Stimulated activated CD4-positive, alpha-beta T cell treated with anti-CD3 and anti-CD28 coated beads, Interleukin-15, amount 100 ng/mL, for 1 hour (primary cell): ENCODE measurements at places on chromosomes 6 and 20.

GRCh38 chr20:61736751-61737310, 328.9 kb downstream of the TAF4 start:
- DNase-seq = no peak

DNA sequence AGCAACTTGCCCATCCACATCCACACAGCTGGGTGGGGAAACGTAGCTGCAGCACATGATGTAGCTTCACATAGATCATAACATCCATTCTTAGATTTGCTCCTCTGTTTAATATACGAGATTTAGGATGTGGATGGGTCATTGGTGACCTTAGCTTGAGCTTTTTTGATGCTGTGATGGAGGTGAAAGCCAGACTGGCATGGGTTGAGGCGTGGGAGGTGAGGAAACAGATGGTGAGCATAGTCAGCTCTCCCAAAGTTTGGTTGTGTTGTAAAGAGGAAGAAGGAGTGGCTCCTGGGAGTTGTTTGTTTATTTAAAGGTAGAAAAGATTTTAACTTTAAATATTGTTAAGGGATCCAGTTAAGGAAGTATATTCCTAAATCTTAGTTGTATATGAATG, 5.3 kb downstream of the ARFGEF2 start:
- DNase-seq = no peak

- no peak for DNase-seq
Observed at GRCh38 chr6:115582386-115582785, 478.3 kb downstream of the FRK start.

DNA sequence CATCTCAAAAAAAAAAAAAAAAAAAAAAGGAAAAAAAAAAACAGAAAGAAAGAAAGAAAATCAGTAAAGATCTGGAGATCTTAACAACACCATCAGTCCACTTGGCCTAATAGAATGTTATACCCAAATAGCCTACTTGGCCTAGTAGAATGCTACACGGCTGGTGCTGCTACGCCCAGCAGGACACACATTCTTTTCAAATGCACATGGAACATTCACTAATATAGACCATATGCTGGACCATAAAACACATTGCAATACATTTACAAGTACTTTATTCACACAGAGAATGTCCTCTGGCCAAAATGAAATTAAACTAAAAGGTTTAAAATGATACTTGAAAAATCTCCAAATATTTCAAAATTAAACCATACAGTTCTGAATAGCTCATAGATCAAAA, 80.0 kb upstream of the TNFAIP3 start:
- no peak for DNase-seq

- no peak for DNase-seq
Observed at GRCh38 chr20:52200870-52201269, 9.3 kb upstream of the ZFP64 start.

DNA sequence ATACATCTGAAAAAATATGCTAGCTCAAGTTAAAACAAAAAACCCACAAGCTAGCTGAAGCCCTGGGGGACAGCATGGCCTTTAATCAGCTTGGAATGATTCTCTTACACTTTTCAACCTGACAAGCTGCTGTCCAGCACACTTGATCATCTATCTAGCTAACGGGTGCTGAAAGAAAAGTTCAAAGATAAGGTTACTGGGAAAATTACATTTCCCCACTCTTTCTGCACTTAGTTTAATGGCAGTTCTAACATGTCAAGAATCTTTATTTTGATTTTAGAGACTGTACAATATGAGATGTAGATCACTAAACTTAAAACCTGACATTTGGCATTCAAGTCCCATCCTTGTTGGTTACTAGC, 53.4 kb downstream of the STK4 start:
- DNase-seq = no peak

GRCh38 chr6:35302604-35303241, 5.1 kb downstream of the DEF6 start:
- peak; percentile 65 for DNase-seq

DNA sequence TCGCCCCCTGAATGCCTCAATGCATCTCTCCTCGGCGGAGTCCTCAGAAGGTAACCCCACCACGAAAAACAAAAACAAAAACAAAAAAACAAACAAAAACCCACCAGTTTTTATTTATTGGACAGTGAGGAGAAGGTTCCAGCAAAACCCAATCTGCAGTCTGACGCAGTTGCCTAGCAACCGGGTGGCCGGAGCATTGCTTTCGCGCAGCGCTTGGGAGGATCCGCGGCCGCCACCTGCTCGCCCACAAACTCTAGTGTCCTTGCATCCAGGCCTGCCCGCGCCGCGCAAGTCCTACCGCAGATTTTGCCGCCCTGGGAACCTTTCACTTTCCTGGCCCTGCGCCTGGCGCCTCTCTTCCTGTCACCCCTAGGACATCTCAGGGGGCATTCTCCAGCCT, 17.6 kb downstream of the TFAP2B start:
- DNase-seq = no peak

- DNase-seq = no peak
Observed at GRCh38 chr6:19417713-19418112, 419.5 kb upstream of the ID4 start.

DNA sequence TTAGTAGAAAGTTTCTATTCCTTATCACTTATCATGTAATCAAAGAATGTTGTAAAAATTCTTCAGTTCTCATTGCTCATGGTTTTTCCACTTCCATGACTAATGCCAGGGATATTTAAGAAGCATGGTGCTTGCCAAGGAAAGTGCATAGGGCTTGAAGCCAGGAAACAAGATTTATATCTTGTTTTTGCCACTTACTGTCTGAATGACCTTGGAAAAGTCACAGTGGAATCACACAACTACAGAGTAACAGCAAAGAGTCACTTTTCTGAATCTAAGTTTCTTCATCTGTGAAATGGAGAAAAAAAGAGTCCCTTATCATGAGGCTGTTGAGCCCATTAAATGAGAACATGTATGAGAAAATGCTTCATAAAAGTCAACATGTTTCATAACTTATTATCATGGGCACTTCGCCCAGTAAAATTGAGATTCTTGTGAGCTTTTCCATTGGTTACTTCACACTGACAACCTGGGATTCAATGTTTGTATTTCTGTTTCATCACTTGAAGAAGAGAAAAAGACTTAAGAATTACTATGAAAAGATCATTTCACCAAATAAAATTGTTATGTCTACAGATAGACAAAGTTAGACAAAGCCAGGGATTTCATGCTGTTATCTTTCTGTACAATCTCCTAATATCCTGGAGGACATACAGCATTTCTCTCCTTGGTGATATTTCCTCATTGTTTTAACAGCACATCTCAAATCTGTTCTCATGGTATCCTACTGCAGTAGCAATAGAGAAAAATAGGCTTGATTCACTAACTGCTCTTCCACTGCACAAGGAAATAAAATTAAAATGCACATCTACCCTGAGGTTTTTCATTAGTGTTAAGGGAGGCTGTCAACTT, 7.6 kb upstream of the BMP5 start:
- no peak for DNase-seq

DNA sequence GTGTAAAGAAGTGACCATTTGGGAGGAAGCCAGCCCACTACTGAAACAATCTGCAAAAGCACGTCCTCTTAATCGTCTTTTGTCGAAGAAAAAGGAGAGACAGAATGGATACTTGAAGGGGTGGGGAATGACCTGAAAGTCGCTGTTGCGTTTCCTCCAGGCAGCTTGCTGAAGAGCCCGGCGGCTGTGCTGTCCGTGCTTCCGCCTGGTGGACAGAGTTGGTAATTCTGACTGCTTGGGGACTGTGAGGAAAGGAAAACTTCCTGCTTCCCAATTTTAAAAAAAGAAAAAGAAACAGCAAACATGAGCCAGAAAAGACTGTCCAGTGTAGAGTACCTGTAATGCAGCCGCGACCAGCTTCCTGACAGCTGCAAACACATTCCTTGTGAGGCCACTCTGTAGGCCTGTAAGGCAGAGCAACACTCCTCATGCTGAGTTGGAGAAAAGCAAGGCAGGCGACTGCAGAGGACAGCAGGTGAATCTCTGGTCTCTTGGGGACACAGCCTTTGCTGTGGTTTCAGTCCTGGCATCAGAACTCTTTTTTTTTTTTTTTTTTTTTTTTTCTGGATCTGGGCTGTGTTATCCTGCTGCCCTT, 251.1 kb upstream of the TBX18 start:
- no peak for DNase-seq

GRCh38 chr6:71399279-71399678, 110.7 kb downstream of the OGFRL1 start:
- no peak for DNase-seq

DNA sequence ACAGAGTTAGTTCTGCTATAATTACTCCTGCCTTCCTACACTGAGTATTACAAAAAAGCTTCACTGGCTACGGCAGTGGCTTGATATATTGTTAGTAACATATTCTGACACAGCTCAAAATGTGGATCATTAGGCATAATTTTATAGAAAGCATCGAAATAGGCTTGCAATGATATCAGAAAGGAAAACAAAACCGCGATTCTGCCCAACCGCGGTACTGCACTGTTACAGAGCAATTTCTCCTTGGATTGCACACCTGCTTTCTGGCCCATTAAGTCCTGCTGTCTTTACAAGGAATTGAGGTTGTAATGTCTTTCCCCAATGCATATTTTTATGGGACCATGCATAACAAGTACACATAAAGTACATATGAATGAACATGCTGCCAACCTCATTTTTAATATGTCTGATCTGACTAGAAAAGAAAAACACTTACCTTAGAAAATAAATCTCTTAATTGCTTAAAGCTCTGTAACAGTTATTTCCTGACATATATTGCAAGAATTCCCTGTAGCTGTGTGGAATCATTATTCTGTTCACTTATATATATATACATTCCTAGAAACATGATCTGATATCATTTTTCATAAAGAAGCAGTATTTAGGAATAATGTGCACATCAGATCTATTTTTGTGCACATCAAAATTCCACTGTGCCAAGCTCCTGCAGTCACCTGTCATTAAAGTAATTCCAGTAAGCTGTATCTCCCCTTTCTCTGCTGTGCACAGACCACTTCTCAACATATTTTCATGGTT, 763.9 kb downstream of the HACE1 start:
- no peak for DNase-seq

DNA sequence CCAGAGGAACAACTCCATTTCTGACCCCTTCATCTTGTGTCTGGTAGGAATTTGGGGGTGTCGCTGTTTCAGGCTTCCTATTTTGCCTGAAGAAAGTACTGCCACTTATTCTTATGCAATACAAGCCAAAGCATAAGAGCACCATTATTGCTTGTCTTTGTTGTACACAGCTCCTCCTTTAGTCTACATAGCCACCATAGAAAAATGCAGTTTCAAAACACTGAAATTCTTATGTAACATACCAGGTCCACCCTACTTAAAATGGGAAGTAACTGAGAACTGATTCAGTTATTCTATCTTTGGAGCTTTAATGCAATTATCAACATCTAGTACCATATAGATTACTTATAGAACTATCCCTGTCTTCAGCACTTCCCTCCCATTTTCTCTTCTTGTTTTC, 255.5 kb downstream of the ARHGAP18 start:
- DNase-seq = no peak

DNA sequence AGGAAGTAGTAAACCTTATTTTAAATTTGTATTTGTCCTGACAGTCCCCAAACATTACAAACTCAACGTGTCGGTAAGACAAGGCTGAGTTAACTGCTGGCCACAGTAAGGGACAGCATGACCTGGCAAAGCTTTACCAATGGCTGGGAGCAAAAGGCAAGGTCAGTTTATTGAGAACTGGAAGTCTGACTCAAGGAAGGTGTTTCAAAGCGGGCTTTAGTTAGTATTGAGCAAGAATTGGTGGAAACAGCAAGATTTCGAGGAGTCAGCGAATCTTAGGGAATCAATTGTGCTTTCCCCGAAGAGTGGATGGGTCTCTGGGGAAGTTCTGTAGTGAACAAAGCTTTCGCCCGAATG, 885 bp upstream of the GZF1 start:
- DNase-seq = no peak

DNA sequence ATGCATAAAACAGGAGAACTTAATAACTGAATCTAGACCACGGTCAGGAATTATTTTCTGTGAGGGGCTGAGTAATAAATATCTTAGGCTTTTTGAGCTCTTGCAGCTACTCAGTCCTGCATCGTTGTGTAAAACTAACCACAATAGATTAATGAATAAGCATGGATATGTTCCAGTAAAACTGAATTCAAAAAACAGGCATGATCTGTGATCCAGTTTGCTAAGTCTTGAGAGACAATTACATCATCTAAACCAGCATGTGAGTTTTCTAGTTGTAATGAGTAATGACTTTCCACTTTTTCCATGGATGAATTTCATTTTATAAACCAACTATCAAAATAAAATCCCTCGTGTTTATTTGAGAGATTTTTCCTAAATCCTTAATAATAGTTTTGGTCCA, 336.8 kb downstream of the RFPL4B start:
- DNase-seq = no peak

DNA sequence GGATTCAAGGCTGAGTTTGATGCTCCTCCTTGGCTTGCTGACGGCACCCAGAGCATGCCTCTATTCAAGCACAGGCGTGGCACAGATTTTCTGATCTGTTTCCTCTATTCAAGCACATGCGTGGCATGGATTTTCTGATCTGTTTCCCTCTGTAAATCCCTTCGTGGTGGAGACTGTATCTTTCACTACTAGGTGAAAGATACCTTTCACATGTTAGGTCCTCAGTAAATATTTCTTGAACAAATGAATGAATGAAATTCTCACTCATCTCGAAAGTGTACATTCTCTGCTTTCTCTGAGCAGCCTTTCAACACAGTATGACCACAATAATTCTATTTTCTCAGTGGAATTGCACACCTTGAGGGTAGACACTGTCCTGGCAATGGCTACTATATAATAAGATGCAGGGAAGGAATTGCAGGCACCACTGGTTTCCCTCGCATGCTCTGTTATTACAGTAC, 72.6 kb upstream of the F13A1 start:
- no peak for DNase-seq

GRCh38 chr20:56974499-56975250, 291.8 kb downstream of the BMP7 start:
- DNase-seq = no peak

- no peak for DNase-seq
Observed at GRCh38 chr6:9025228-9025627, 589.9 kb upstream of the SLC35B3 start.

DNA sequence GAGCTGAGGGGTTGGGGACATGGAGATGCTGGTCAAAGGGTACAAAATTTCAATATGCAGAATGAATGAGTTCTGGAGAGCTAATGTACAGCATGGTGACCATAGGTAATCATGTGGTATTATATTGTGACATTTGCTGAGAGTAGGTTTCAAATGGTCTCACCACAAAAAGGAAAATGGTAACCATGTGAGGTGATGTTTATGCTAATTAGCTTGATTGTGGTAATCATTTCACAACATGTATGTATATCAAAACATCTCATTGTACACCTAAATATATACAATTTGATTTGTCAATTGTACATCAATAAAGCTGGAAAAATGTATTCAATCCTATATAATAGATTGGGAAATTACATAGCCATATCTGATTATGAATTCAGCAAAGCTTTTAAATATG, 29.5 kb upstream of the TMEM14A start:
- no peak for DNase-seq

- peak; percentile 33 for DNase-seq
Observed at GRCh38 chr6:24666097-24666640, 530 bp downstream of the TDP2 start.

GRCh38 chr6:26094036-26094435, 6.8 kb downstream of the HFE start:
- no peak for DNase-seq
